ENCODE measurements at places on chromosomes 7 and 10.

DNA sequence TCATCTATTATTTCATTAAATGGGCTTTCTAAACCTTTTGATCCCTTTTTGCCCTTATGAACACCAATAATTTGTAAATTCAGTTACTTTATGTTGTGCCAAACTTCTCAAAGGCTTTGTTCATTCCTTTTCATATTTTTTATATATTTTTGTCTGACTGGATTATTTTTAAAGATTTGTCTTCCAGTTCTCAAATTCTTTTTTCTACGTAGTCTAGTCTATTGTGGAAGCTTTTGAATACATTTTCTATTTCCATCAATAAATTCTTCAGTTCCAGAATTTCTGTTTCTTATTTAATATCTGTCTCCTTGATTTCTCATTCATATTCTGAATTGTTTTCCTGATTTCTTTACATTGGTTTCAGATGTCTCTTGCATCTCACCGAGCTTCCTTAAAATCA is 108.2 kb downstream of the CTNNA3 start:
- no peak for DNase-seq

GRCh38 chr10:93464776-93465388 is 17.3 kb downstream of the MYOF start:
- no peak for DNase-seq

GRCh38 chr10:88946965-88947590 is 5.5 kb downstream of the ACTA2 start:
- DNase-seq = no peak

GRCh38 chr10:61487506-61487905 is 34.3 kb upstream of the TMEM26 start:
- DNase-seq = no peak

DNA sequence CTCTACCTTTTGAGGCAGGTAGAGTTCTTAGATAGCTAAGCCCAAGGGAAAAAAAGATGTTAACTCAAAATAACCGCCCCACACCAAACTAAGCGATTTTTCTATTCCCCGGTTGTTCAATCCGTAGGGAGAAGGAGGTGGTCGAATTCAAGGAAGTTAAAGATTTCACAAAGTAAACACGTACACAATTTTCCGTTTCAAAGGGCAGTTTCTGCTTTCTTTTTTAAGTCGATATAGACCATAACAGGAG is 842 bp downstream of the KBTBD2 start:
- DNase-seq = no peak

- no peak for DNase-seq
Measured at GRCh38 chr7:98372993-98373392, 27.9 kb downstream of the BAIAP2L1 start.

DNA sequence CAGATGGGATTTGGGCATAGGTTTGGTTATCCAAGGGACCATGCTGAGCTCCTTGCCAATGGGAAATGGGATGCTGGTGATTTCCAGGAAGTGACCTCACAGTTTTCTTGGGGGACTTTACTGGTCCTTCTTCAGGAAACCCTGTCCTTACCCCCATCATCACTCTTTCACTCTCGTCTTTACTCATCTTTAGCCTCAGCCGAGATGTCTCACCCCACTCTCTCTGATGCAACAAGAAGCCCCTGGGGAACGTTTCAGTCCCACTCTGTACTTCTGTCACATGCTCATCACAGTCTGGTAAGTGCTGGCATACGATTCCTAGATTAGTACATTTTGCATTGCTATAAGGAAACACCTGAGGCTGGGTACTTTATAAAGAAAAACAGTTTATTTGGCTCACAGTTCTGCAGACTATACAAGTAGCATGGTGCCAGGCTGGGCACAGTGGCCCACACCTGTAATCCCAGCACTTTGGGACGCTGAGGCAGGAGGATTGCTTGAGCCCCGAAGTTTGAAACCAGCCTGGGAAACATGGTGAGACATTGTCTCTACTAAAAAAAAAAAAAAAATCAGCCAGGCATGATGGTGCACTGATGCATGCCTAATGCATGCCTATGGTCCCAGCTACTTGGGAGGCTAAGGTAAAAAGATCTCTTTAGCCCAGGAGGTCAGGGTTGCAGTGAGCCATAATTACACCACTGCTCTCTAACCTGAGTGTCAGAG is 63.5 kb upstream of the VKORC1L1 start:
- DNase-seq = no peak

GRCh38 chr10:73379064-73379748 is 20.5 kb upstream of the CFAP70 start:
- peak; percentile 23 for DNase-seq

DNA sequence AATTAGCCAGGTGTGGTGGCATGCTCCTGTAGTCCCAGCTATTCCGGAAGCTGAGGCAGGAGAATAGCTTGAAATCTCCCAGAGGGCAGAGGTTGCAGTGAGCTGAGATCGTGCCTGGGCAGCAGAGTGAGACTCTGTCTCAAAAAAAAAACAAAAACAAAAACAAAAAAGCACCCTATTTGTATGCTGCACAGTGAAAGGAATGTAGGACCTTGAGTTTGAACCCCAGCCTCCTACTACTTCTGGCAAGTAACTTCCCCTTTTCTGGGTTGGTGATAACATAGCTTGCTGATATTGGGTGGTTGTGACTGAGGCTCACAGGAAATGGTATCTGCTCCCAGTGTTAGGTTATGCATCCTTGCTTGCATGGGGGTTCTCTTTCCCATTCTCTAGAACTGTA is 205.3 kb downstream of the BUB3 start:
- no peak for DNase-seq

GRCh38 chr7:72025381-72025960 is 386.7 kb downstream of the CALN1 start:
- no peak for DNase-seq

DNA sequence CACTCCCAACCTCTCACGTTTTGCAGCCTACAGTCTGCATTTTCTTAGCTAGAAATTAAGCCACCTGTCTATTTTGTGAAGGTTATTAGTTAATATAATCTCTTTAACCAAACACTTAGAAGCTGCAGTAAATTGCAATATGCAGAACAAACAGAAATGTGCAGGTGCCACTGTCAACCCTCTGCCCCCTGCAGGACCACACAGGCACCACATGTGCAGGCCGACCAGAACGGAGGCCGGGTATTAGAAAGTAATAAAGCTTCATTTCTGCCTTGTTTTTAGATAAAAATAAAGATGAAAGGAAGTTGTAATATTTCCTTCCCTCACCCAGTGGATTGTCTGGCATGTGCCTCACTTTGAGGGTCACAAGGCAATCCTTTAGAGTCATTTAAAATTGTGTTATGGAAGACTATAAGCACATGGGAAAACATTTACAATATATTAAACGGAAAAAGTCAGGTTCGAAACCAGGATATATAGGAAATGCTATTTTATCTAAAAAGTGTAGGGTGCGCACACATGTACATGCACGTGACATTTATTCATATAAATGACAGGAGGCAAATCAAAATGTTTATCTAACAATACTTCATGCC is 158.2 kb downstream of the ARHGAP12 start:
- DNase-seq = peak; percentile 76

DNA sequence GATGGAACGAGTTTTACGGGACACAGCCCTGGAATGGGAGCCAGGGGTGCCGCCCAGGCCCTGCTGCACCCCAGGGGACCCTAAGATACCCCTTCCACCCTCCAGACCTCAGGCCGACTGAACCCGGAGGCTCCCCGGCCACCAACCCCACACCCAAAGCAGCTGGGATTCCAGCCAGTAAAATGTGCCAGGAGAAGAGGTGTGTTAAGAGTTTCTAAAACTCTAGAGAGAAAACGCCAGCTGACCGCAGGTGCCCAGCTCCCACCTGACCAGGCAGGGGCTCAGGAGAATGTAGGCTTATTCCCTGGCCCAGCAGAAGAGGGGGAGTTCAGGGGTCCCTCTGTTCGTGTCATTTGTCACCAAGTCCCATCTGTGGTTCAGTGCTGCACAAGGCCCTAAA is 17.5 kb downstream of the NUDT1 start:
- no peak for DNase-seq

DNA sequence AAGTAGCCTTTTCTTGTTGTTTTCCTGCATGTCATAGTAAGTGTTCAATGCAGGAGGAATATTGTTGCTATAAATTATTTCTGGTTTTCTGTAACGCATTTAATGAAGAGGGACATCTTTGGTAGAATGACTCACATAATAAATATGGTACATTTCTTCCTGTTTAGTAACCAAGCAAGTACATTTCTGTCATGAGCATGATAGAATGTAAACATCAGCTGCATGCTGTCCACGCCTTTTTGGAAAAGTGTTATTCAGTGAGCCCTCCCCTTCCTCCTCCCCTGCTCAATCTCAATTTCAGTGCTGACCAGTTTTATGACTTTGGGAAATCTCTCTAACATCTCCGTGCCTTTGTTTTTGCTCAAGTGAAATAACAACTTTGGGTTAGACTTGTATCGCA is 664.0 kb downstream of the XPNPEP1 start:
- no peak for DNase-seq

DNA sequence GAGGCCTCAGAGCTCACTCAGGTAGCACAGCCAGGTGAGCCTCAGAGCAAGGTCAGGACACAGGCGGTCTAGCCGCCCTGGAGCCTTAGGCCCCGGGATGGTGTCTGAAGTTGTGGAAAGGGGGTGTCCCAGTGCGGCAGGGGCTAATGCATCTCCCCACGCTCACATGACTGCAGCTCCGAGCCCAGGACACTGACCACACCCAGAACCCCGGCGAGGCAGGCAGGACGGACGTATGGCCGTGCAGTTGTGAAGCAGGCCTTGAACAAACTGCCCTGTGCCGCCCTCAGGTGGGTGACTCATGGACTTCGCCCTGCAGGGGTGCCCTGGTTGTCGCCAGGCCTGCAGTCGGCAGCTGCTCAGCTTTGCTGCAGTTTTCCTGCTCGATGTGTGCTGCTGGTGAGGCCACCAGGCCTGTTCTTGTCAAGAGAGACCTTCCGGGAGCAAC is 5.0 kb upstream of the PRKAR1B start:
- DNase-seq = no peak

- peak; percentile 36 for DNase-seq
Measured at GRCh38 chr7:3201937-3202710, 98.9 kb upstream of the SDK1 start.

DNA sequence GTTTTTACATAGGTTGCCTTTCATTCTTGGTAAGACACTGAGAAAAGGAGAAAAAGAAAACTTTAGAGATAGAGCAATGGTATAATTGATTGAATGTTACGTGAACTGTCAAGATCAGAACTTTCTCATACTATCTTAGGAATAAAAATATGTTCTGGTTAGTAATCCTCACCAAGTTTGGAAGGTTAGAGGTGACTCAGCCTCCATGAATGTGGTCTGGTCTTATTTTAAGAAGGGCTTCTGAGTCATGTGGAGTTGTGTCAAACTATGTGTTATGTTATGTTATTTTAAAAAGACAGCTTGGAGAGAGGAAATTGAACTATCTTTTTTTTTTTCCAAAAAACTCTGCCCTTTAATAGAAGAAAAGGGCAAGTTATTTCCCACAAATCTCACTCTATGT is 458.6 kb upstream of the KLF6 start:
- no peak for DNase-seq

DNA sequence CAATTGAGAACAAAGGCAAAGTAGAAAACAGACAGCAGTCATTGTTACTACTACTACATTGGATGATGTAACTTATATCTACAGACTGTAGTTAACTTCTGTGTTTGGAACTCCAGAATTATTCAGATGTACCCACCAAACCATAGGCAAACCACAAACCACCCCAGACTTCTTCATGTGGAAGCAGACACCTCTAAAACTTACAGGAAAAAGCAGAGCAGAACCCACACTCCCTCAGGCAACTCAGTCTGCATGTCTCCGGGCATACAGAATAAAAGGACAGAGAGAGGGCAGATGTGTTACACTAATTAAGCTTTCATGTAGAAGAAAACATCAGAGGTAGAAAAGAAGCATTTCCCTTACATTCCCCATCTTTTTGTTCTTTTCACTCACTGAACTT is 9.0 kb downstream of the LSM5 start:
- DNase-seq = peak; percentile 28

DNA sequence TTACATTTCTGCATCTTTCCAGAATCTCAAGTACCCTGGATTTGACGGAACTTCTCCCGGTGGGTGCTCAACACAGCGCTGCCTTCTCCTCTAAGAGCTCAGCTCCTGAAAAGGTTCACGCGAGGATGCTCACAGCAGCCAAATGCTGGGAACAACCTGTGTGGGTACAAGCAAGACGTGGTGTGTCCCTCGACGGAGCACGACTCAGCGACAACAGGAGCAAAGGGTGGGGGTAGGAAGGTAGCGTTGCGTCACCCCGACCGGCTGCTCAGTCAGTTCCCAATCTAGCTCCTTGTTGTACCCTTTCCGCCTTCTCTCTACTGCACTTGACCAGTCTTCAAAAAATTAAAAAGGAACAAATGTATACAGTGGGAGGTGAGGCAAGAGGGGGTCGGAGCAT is 117.3 kb downstream of the PTPRN2 start:
- no peak for DNase-seq

- peak; percentile 81 for DNase-seq
Measured at GRCh38 chr10:71383972-71384687, 12.6 kb upstream of the CDH23 start.

DNA sequence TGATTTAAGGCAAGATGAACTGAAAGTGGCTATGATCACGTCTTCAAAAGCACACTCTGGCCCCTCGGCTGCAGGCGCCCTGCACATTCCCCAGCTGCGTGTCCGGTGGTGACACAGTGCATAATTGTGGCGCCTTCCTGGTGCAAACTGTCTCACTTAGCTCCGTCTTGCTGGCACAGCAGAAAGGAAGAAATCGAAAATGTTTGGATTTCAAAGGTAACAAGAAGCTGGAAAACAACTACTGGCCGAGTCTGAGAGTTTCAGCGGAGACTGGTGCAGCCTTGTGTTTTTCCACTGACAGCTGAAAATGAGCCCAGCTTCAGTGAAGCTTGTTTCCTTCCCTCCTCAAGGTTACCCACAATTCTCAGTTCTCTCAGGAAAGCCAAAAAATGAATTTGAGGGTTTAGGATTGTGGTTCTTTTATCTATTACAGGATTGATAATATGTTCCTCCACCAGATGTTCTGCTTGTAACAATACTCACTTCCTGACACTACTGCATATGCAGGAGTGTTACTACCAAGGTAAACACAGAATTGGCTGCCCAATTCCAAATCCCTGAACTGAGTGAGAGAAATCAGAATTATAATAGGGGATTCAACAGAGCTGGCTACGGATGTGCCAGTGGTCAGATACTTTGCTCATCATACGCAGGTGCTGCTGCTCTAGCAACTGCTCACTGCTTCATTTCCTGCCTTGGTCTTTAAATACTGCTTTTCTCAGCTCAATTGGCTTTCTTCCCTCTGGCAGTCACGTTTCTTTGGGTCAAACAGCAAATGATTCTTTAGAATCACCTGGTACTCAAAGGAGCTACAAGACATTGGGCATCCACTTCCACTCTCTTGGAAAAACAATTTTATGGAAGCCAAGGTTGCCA is 63.7 kb downstream of the TRUB1 start:
- peak; percentile 9 for DNase-seq

DNA sequence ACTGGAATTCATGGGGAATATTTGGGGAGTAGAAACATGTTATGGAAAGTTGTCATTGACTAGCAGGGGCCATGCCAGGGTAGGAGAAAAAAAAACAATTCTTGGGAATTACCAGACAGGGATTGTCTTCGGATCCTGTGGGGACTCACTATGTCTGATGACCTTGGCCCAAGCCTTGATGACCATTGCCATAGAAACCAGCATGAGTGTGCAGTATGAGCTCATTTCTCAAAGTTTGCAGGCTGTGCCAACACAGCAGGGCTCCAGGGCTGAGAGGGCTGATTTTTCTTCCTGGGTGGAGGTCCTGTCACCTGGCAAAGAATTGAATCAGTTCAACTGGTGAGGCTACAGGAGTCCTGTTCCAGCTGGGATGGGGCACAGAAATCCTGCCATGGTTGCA is 198.3 kb downstream of the ADRA2A start:
- no peak for DNase-seq

GRCh38 chr10:22737587-22737986 is 23.2 kb upstream of the PIP4K2A start:
- DNase-seq = no peak

GRCh38 chr7:108285003-108285368 is 154.8 kb upstream of the LAMB4 start:
- DNase-seq = no peak

All from common myeloid progenitor, CD34-positive (primary cell).